ENCODE measurements at places on chromosomes 3 and 15.

DNA sequence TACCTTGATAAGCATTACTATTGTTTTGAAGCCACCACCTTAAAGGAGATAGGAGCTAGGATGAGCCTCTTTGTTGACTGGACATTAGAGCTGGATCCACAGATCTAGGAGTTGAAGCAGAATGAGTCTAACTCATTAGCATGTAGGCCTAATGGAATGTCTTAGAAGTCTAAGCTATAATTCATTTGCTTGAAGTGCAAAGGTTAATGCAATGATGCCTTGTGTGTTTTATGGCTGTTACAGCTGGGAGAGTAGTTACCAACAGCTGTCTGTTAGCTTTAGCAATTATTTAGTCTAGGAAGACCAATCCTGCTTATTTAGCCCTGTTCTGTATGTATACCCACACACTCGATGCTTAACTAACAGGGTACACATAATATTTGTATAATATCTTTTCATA lies 419.3 kb downstream of the TUSC7 start:
- DNase-seq = no peak

DNA sequence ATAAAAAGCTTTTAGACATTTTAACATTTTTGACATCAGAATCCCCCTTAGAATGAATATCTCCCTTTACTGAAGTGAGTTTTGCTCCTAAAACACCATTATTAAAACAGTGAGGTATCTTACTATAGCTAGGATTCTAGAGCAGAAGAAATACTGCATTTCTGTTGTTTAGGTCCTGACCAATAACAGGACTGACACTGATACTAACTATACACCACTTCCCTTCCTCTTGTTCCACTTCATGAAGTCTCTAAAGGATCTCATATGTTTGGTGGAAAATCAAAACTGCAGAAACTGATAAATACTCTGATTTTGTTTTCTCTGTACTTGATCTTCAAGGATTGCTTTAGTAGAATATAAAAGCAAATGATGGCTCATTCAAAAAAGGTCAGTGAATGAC lies 230.7 kb downstream of the SUCLG2 start:
- DNase-seq = no peak

- DNase-seq = no peak
These were observed 49.0 kb downstream of the LMCD1 start for GRCh38 chr3:8550611-8551010.

DNA sequence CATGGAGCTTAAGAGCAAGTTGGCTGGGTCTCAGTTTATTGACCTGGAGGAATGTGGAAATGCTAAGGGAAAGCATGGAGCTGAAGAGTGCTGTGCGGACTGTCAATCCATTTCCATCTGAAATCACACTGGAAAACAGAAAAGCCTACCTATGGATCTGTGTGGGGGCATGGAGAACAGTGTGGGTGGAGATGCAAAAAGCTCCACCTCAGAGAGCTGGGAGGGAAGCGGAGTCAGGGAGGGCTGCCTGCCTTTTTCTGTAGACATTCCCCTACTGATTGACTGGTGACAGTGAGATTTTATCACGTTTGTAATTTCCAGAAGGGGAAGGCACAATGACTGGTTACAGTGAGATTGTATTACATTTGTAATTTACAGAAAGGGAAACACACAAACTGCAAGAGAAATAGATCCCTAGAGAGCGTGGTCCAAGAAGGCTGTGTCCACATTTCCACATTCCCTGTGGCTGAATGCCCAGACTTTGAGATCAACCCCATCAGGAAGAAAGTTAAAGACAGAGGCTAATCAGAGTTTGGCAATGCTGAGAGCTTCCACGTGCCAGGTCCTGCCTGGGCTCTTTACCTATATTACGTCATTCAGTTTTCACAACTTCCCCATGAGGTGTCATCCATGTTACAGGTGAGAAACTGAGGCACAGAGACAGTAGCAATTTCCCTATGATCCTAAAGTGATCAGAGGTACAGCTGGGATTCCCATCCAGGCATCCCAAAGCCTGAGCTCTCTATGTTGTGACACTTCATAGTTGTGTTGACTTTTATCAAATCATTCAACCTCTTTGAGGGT lies 67.7 kb upstream of the NSMCE3 start:
- no peak for DNase-seq

DNA sequence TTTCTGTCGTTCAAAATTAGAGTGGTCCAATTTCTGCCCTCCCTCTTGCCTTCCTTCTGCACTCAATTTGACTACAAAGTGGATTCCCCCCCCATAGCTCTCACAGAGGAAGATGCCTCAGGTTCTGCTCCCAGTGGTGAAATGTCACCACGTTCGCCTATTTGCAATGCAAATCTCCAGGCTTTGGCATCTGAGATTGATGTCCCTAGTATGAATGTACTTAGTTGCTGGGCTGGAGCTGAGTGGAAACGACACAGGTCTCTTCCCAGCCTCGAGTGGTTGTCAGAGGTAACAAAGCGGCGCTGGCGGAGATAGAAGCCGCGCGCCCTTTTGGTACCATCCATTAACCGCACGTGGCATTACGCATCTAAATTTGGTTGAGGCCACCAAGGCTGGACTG lies 860.1 kb downstream of the MCTP2 start:
- DNase-seq = no peak

GRCh38 chr3:7280318-7280717 lies 419.4 kb downstream of the GRM7 start:
- no peak for DNase-seq

- DNase-seq = no peak
These were observed 1.9 kb downstream of the ARPP19 start for GRCh38 chr15:52566889-52567288.

GRCh38 chr3:73255609-73256029 lies 194.2 kb downstream of the EBLN2 start:
- DNase-seq = no peak

DNA sequence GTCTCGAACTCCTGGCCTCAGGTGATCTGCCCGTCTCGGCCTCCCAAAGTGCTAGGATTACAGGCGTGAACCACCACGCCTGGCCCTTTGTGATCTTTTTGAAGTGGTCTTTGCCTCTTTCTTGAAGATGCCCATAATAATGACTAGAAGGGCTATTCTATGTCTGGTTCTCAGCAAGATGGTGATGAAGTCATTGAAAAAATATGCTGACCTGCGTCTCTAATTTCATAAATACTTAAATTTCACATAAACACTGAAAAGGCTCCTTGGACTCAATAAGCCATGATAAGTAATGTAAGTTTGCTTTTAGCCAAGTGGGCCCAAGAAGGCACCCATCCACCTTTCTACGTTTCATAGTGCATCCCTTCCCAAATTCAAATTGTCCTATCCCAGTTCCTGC lies 775 bp upstream of the MAPK6 start:
- DNase-seq = no peak

All from posterior cingulate gyrus (tissue), 11 donors.